NCI-H1694 treated with DMSO at 0.1 percent for 48 hours (cell line): ENCODE measurements at places on chromosomes 4 and X.

- DNase-seq = no peak
Observed at GRCh38 chrX:136671006-136671610, 23.1 kb downstream of the CD40LG start.

- DNase-seq = no peak
Observed at GRCh38 chr4:103197765-103198110, 405 bp downstream of the CENPE start.

- DNase-seq = no peak
Observed at GRCh38 chrX:10032147-10032546, 65.0 kb downstream of the CLDN34 start.

DNA sequence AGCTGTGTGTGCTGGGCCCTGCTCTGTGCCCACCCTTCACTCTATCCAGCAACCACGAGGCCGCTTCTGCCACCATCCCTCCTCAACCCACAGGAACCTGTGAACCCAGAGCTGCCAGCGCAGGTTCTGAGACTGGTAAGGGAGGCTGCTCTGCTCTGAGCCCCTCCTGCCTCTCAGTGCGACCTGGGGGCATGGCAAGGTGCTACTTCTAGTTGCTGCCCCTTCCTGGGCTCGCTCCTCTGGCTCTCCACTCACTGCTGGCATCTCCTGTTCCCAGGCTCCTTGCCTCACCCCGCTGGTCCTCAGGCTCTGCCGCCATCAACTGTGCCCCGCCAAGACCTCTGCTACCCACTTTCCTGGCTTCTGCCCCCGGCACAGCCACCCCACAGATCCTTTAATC is 39.3 kb downstream of the RNF212 start:
- no peak for DNase-seq

DNA sequence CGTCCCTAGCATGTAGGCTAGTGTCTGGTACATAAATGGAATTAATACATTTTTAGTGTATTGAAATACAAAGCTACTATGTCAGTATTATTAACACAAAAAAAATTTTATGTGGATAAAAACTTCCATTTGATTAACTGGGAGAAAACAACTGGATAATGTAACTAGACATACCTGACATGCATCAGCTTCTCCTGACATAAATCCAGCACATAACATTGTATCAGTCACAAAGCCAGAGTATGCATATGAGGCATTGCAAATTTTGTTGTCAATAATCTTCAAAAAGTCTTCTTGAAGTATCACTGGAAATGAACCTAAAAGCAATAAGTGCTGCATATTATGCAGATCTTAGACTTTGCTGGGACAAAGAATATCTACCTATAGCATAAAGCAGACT is 16.9 kb downstream of the TMPRSS11B start:
- DNase-seq = no peak

- DNase-seq = no peak
Observed at GRCh38 chr4:79663865-79664264, 255.8 kb upstream of the GK2 start.

GRCh38 chr4:32102896-32103295 is 1382.7 kb downstream of the PCDH7 start:
- no peak for DNase-seq

- DNase-seq = no peak
Observed at GRCh38 chr4:77845929-77846328, 16.7 kb upstream of the MRPL1 start.

DNA sequence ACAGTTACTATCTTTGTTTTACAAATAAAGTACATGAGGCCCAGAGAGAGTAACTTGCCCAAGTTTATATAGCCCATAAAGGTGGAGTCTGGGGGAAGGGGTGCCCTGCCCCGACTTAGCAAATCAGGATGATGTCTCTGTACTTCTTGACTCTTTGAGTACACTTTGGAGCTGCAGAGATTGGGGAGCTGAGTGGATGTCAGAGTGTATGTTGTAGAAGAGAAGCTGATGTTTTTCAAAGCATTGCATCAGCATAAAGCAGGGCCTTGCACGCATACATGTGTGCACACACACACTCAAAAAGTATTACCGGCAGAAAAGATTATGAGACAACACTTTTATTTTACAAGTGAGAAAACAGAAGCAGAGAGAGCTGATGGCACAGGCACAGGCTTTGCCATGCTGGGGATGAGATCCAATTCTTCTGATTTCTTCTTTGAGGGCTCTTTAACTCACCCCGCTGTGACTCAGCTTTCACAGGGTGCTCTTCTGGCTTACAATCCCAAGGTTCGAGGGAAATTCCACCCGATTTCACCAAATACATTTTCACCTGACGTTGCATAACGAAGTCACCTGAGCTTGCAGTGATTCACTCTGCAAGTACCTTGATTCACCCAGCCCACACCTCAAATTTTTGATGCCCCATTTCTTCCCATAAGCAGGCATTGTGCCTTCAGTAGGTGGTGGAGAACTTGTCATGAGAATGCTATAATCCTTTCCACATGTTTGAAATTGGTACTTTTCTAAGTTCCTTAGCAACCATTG is 292.8 kb upstream of the BOD1L1 start:
- DNase-seq = no peak

- no peak for DNase-seq
Observed at GRCh38 chrX:357693-358471, 28.8 kb downstream of the PPP2R3B start.

- DNase-seq = no peak
Observed at GRCh38 chrX:63434665-63435064, 83.5 kb upstream of the SPIN4 start.

DNA sequence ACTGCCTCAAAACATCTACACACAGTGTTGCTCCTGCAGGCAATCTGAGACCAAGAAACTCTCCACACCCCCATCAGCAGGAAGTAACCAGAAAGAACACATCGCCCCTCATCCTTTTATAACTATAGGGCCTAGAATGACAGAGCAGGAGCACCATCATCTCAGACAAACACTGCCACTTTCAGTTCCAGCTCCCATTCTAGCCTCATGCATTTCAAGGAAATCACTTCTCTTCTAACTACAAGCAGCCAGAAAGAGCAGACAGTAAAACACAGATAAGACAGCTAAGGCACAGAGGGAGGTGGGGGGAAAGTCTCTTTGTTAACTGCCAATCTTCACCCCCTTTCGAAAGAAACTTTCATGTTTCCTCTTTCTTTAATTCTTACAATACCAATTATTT is 102.6 kb upstream of the TENT5D start:
- DNase-seq = no peak

- no peak for DNase-seq
Observed at GRCh38 chr4:166734797-166735196, 499.5 kb downstream of the SPOCK3 start.

GRCh38 chrX:87140800-87141483 is 376.7 kb upstream of the KLHL4 start:
- no peak for DNase-seq

DNA sequence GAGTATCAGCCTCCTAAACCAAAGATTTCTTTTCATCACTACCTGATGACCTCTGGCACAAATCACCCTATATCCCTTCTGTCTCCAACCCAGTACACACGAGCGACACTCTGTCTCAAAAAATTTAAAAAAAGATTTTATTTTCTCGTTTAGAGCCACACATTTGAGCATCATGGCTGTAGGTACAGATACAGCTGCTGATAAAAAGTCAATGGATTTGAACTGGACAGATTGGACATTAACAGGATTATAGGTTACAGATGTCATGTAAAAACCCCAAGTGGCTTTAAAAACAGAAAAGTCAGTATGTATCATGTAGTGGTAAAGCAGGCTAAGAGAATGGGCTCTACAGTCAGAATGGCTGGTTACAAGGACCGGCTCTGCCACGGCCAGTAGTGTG is 171.1 kb downstream of the SCFD2 start:
- no peak for DNase-seq

- DNase-seq = no peak
Observed at GRCh38 chrX:107505223-107505622, 55.8 kb downstream of the FRMPD3 start.

DNA sequence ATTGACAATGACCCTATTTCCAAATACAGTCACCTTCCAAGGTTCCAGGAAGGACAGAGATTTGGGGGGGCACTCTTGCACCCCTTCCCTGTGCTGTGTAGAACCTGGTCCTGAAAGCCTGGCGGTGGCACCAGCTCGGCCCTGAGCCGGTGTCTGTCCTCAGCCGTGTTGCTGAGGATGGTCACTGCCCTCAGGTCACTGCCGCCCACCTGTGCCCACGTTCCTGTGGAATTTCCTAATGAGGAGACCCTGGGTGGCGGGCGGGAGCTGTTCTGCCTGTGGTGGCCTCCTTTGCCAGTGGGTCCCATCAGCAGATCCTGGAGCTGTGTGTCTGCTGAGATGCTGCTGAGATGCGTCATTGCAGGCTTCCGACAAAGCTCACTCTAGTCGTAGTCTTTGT is 32.9 kb downstream of the NELFA start:
- no peak for DNase-seq

DNA sequence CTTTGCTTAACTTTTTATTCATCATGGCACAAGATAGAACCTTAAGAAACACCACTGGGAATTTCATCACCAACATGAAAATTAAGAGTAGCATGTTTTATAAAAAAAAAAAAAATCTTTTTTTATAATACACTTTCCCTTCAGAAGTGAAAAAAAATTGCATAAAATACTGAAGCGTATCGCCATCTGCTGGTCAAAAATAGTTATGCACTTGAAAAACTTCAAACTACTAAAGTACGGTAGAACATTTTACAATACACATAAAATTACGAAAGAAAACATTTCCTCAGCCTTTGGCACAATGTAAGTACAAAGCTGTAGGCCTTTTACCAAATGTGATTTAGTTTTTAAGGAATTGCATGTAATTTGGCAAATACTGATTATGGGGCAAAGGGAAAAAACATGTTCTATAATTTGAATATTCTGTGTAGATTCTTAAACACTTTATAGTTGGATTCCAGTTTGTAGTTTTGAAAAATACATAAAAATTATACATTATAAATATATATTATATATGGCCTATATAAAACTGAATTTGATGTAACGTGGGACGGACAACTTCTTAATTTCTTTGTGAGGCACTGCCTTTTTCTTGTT is 26.5 kb downstream of the HCCS start:
- no peak for DNase-seq

- peak; percentile 13 for DNase-seq
Observed at GRCh38 chrX:19544693-19545305, 29.5 kb upstream of the MAP3K15 start.

- DNase-seq = no peak
Observed at GRCh38 chrX:112235547-112235946, 153.0 kb upstream of the TRPC5 start.

- no peak for DNase-seq
Observed at GRCh38 chrX:105758754-105759153, 63.6 kb upstream of the NRK start.

- no peak for DNase-seq
Observed at GRCh38 chr4:148344941-148345340, 97.3 kb downstream of the NR3C2 start.

DNA sequence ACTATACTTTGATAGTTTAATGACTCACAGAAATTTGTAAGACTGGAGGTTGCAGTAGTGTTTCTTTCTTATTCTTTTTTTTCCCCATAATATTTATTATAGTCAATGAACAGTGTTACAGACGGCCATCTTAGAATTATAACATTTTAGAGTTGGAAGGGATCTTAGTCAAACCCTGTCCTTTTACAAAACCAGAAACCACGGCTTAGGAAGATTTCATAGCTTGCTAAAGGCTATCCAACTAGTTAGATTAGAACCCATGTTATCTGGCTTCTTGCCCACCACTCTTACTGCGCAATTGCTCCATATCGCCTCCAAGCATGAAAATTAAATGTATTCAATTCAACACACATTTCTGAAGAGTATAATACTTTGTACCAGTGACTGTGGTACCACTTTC is 1.1 kb downstream of the XIAP start:
- DNase-seq = peak; percentile 11

GRCh38 chrX:46831765-46832327 is 5.0 kb upstream of the RP2 start:
- DNase-seq = no peak

- no peak for DNase-seq
Observed at GRCh38 chrX:110318664-110318968, 731 bp upstream of the AMMECR1 start.

DNA sequence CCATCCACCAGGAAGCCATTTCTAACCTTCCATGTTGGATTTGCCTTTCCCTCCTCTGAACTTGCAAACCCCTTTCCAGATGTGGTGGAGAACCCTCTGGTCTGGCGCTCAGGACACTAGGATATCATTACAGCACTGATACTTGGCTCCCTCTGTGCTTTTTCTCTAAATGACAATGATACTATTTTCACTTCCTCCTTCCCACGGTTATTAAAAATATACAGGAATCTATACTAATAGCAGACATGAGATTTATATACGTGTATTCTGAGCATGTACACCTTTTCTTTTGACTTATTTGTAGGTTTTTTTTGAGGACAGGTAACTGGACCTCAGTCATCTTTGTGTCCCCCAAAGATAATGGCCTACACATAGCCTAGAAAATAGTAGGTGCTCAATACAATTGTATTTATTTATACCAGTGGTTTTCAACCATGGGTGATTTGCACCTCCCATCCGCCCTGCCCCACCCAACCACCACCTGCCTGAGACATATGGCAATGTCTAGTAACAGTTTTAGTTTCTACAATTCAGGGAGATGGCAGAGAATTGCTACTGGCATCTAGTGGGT is 60.4 kb upstream of the PLAC8 start:
- DNase-seq = no peak

GRCh38 chr4:117957571-117957970 is 76.7 kb upstream of the NDST3 start:
- peak; percentile 24 for DNase-seq

DNA sequence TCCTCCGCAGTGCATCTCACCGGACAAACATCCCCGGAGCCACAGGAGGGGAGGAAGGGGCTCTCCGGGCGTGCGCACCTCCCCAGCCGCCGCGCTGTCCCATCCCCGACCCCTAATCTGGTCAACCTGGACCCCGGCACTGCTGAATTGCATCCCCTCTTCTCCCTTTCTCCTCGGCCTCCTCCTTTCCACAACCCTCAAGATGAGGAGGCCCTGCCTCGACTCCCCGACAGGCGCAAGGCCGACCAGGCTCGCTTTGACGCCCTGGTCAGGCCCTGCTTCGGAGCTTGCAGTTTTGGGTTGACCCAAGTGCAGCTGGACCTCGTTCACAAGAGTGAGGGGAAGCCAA is 2.3 kb downstream of the PDGFRA start:
- no peak for DNase-seq

DNA sequence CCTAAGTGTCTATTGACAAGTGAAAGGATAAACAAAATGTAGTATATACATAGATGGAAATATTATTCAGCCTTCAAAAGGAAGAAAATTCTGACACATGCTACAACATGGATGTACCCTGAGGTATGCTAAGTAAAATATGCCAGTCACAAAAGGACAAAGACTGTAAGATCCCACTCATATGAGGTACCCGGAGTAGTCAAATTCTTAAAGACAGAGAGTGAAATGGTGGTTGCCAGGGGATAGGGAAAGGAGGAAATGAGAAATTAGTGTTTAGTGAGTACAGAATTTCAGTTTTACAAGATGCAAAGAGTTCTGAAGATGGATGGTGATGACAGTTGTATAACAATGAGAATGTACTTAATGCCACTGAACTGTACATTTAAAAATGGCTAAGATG is 102.3 kb upstream of the NAP1L5 start:
- DNase-seq = no peak
